ENCODE measurements at places on chromosomes 4 and X.

- no peak for DNase-seq
Observed at GRCh38 chrX:80388206-80388605, 32.0 kb upstream of the TENT5D start.

DNA sequence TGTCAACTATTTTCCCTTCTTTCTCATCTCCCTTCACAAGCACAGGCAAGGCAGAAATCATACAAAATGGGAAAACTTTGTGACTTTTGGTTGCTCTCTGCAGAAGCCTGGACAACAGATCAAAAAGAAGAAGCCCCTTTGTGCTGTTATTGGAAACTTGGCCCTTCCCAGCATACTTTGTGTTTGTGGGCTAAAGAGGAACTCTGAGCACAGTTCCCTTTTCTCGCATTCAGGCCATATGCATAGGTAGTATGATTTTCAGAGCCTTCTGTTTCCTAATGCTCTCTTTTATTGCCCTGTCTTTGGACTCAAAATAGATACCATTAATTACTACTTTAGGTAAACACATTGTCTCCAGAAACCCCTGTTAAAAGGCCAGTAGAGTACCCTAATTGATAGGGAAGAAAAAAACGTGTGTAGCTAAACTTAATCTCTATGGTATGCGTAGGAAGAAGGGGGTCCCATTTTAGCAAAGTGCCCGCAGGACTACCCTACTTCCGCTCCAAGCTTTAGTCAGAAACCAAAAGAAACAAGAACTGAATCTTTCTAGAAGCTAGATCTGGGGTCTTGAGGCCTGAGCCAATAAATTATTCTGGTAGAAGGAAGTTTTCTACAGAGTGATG lies 26.6 kb downstream of the VSIG4 start:
- no peak for DNase-seq

DNA sequence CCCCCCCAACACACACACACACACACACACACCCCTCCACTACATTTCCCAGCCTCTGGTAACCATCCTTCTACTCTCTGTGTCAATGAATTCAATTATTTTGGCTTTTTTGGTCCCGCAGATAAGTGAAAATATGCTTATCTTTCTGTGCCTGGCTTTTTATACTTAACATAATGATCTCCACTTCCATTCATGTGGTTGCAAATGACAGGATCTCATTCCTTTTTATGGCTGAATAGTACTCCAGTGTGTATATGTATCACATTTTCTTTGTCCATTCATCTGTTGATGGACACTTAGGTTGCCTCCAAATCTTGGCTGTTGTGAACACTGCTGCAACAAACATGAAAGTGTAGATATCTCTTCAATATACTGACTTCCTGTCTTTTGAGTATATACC lies 59.8 kb downstream of the PDLIM5 start:
- DNase-seq = no peak

- DNase-seq = no peak
Observed at GRCh38 chr4:98674404-98675173, 16.2 kb upstream of the TSPAN5 start.

DNA sequence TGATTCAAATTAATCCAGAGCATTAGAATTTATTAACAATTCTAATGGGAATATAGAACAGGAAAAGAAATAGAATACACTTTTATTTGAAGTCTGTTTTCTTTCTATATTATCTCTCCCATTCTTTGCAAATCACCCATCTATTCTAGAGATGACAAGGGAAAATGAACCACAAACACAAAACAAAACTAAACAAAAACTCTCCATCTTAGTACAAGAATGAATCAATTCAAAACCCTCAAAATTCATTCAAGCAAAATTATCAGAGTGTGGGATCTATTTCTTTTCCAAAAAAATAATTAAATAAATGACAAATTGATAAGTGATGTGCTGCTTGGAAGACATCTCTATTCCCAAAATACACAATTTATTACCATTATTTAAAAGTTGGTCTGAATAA lies 400.1 kb upstream of the NWD2 start:
- no peak for DNase-seq

DNA sequence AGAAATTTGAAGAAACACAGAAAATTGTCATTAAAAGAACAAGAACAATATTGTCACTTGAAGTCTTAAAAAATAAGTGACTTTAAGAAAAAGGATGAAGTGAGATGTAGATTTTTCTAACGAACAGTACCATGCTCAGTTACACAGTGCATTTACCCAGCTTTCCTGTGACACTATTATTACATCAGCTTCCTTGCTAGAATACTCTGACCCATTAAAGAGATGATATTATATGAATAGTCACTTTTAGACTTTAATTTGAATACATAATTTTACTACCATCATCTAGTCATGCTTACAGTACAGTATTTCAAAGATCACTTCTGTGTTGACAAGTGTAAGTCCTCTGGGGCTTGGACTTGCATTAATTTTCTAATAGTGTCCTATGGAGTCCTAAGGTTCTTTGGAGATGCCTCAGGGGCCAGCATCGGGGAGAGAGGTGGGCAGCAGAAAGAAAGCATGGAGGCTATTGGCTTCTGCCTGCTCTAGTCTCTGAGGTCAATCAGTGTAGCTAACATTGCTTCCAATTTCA lies 10.7 kb downstream of the COL25A1 start:
- DNase-seq = no peak

- DNase-seq = no peak
Observed at GRCh38 chr4:151038452-151039157, 23.5 kb upstream of the LRBA start.

DNA sequence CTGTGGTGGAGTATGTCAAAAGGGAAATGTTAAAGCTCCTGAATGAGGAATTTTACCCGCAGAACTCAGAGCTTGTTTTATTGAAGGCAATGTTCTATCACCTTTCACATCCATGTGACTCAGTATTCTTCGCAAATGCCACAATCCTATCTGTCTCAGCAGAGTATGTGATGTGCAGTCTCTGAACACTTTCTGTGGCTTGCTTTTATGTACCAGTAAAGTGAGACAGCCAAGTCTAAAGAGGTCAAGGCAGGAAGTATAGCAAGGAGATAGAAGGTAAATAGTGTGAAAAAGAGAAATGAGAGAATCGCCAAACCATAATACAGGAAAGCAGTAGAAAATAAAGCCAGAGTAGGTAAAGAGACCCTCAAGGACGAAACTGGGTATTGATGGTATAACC lies 515.8 kb downstream of the RAB28 start:
- DNase-seq = no peak

DNA sequence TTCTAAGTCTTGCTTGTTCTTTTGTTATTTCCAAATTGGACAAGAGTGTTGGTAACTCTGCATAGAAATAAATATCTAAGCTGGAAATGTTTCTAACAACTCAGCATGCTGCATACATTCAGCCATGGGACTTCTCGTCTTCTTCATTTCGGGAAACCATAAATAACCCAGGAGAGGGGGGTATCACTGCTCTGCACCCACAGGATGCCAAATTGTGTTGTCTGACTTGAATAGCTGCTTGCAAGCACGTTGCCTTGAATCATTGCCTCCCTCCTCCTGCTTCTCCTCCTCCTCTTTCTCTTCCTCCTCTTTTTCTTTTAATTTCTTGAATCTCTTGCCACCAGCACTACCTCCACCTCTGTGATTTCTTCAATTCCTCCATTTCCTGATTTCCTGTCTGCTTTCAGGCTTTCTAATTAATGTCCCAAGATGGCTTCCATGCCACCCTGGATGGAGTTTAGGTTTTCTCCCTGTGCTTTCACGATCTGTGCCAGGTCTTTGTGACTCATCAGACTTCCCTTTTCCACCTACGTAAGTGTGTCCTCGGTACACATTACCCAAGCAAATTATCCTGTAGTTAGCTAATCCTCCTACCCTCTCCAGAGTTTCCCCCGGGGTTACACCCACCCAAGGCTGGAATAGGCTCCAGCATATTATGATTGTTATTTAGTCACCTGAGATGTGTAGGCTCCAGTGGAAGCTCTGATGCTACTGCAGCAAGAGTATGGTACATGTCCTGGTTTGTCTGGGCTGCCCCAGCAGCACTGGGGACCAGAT lies 122.6 kb upstream of the VCX3B start:
- no peak for DNase-seq

DNA sequence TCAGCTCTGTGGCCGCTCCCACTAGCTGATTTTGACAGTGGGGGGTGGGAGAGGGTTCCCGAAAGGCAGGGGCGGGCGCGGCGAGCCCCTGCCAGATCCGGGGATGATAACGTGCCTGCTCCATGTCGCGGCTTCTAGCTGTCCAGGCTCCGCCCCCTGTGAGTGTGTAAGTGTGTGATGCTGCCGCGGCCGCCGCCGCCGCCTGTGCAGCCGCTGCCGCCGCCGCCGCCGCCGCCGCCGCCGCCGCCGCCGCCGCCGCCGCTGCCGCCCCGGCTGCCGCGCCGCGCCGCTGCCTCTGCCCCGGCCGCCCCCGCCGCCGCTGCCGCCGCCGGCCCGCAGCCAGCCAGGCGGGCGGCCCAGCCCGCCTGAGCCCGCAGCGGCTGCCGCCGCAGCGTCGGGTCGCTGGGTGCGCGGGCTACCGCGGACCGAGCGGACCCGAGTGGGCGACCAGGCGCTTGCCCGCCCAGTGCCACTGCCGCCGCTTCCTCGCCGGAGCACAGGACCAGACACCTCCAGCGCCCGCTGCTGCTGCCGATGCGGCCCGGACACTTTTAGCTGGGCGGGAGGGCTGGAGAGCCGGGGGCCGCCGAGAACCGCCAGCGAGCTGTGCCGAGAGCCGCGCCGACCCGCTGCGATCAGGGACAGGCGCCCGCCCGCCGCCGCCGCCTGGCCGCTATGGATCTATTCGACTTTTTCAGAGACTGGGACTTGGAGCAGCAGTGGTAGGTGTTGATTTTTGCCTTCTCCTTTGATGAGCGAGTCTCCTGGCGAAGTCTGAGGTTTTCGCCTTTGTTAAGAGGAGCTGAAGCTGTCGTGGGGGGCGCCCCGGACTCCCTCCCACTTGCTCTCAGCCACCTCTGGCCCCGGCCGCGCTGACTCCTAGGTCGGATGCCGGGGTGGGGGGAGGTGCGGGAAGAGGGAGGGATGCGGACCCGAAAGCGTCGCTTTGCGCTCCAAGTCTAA lies at the start of gene AFF2:
TSS of gene AFF2 (plus strand) at position 195 of the 963 bp plus-strand sequence. CDS start at position 676, 481 bp downstream.
- DNase-seq = peak; percentile 13

GRCh38 chr4:8050555-8051206 lies 107.9 kb downstream of the ABLIM2 start:
- no peak for DNase-seq

DNA sequence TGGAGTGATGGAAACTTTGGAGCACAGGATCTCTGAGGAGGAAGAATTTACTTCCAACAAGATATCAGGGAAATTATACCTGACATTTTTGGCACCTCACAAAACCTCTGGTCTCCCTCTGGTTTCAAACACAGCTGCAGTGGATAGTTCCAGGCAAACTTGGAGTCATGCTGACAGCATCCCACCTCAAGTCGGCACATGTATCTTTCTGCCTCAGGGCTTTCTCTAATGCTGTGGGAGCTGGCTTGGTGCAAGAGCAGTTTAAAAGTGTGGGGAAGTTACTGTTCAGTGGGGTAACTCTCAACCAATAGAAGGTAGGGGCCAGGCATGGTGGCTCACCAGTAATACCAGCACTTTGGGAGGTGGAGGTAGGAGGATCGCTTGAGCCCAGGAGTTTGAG lies 207.1 kb upstream of the NHS start:
- DNase-seq = no peak

GRCh38 chr4:177287255-177287654 lies 22.4 kb upstream of the NEIL3 start:
- no peak for DNase-seq

GRCh38 chrX:31038575-31039326 lies 33.1 kb downstream of the FTHL17 start:
- DNase-seq = no peak

DNA sequence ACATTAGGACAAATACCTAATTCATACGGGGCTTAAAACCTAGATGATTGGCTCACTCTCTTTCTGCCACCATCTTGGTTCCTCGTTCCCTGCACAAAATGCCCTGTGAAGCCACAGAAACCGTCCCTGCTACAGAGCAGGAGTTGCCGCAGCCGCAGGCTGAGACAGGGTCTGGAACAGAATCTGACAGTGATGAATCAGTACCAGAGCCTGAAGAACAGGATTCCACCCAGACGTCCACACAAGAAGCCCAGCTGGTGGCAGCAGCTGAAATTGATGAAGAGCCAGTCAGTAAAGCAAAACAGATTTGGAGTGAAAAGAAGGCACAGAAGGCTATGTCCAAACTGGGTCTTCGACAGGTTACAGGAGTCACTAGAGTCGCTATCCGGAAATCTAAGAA lies 34.3 kb downstream of the TRIM61 start:
- no peak for DNase-seq

DNA sequence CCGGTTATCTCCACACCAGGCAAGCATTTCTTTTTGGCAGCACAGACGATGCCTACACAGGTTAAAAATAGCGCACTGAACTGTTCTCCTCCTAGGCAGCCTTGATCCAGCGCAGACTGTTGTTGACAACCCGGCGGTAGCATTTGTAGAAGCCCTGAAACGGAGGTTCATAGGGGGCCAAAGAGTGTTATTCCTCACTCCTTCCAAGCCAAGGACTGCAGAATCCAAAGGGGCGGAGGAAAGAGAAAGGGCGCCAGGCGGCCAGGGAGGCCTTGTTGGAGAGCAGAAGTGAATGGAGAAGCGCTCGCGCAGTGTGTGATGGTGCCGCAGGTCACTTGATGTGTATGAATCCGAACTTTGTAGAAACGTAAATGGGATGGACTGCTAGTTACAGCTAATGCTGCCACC lies 82.7 kb downstream of the TENM3 start:
- DNase-seq = no peak

DNA sequence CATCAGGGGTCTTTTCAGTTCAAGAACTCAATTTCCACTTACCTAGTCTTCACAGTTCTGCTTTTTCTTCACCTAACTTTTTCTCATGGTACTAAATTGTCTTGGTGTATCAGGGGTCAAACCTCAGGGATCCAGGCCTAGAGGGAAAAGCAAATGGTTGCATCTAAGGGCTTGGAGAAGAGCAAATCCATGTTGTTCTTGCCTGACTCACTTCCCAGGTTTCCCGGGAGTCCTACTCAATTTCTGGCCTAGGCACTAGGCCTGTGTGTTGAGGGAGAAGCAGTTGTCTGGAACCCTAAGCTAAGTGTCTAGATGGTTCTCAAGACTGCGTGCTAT lies 191.9 kb upstream of the STK26 start:
- no peak for DNase-seq

- DNase-seq = no peak
Observed at GRCh38 chr4:80507077-80507476, 171.5 kb downstream of the CFAP299 start.

- DNase-seq = no peak
Observed at GRCh38 chr4:162510115-162510514, 346.3 kb upstream of the FSTL5 start.

DNA sequence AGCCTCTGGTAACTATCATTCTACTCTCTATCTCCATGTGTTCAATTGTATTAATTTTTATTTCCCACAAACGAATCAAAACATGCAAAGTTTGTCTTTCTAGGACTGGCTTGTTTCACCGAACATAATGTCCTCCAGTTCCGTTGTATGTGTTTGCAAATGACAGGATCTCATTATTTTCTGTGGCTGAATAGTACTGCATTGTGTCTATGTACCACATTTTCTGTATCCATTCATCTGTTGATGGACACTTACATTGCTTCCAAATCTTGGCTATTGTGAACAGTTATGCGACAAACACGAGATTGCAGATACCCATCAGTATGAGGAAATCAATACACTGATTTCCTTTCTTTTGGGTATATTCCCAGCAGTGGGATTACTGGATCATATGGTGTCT lies 8.4 kb upstream of the LDOC1 start:
- no peak for DNase-seq

GRCh38 chr4:26871611-26872010 lies 11.0 kb downstream of the STIM2 start:
- no peak for DNase-seq

GRCh38 chr4:42398171-42398870 lies 1.0 kb downstream of the SHISA3 start:
- DNase-seq = no peak

- no peak for DNase-seq
Observed at GRCh38 chrX:110374559-110374958, 15.9 kb downstream of the RTL9 start.

Measured in T-helper 17 cell (primary cell).